GM20000 (cell line): ENCODE measurements at places on chromosomes 3 and 15.

- no peak for DNase-seq
Observed at GRCh38 chr15:74873756-74874424, 725 bp upstream of the SCAMP2 start.

- no peak for DNase-seq
Observed at GRCh38 chr3:52730681-52731080, 24.8 kb downstream of the SPCS1 start.

DNA sequence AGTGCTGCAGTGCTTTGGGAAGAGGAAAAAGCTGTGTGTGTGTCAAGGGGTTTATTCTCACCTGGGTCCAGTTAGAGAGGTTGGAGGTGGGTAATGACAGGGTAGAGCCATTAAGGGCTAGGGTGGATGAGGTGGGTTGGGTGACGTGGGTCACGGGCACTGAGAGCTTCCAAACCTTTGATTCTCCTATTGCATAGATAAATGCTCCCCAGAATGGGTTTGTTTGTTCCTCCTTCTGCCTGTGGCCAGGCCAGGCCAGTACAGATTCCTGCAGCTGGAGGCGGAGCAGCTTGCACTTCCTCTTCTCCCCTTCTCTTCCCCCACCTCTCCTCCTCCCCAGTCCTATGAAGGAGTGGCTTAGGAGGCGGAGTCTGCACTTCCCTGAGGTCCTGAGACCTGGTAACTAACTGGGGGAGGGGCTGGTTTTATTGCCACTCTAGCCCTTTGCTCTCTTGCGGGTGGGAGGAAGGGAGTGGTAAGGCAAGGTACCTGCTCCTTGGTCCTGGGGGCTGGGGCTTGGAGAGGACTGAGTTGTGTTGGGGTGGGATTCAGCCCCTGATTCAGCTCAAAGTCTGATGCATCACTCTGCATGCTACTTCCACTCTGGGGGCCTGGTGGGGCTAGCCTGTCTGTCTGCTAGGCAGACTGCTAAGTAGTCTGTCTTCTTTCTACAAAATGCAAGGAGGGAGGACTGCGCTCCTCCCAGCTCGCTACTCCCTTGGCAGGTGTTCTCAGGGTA, 3.5 kb downstream of the SPINT1 start:
- DNase-seq: peak; percentile 81

DNA sequence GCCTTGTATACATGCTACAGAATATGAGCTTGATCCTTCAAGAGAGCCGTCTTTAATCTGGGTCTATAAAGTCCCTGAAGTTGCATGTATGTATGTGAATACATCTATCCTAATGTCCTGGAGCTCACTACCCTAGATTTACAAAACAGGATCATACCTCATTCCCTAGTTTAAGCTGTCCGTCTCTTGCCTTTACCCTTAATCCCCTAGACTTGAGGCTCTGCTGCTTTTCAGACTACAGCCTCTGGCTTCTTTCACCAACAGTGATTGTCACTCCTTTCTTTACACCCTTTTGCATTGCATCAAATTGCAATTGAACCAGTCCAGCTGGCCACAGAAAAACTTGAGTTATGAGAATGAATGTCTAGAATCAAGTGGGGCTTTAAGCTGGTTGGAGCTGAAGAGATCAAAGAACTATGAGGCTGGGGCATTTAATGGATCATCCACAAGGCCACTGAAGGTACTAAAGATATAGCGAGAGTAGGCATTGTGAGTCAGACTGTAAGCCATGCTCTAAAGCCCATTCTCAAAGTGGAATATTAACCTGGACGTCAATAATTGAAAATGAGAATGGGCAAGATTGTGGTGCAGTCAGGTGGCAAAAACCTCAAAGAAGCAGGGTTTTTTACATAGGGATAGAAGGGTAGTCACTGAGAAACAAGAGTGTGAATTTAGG, 12.3 kb upstream of the PLD1 start:
- DNase-seq: no peak

- no peak for DNase-seq
Observed at GRCh38 chr3:20739814-20740213, 553.8 kb upstream of the SGO1 start.

DNA sequence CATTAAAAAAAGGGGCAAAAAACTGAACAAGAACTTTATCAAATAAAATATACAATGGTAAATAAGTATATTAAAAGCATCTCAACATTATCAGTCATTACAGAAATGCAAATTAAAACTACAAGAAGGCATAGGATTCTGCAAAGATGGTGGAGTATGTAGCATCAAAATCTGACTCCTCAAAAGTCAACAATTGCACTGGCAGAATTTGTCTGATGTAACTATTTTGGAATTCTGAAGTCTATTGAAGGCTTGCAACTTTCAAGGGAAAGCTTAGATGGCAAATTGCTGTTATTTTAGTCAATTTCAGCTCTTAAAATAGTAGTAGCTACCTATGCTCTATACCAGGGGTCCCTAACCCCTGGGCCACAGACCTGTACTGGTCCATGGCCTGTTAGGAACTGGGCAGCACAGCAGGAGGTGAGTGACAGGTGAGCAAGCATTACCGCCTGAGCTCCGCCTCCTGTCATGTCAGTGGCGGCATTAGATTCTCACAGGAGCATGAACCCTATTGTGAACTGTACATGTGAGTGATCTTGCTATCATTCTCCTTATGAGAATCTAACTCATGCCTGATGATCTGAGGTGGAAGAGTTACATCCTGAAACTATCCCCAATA, 107.6 kb downstream of the TGFBR2 start:
- no peak for DNase-seq

DNA sequence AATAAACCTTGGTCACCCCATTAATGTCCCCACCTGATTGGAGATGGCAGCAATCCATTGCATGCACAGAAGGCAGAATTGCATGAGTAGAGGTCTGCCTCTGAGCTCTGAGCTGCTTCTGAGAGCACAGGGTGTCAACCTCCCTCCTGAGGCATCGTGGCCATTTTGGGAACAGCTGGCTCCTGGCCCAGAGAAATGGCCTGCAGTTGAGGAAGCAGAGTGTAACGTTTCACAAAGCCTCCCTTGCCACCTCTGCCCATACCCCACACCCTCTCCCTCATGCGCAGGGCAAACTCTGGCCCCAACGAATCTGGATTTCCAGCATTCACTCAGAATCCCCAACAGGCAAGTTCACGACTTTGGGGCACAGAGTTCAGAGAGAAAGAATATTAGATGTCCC, 198.9 kb downstream of the ADAMTS9 start:
- no peak for DNase-seq

GRCh38 chr3:195105389-195105788, 165.6 kb downstream of the XXYLT1 start:
- no peak for DNase-seq

GRCh38 chr15:63236272-63236671, 41.1 kb upstream of the APH1B start:
- no peak for DNase-seq

- DNase-seq: no peak
Observed at GRCh38 chr3:65483480-65483879, 555.2 kb downstream of the MAGI1 start.

DNA sequence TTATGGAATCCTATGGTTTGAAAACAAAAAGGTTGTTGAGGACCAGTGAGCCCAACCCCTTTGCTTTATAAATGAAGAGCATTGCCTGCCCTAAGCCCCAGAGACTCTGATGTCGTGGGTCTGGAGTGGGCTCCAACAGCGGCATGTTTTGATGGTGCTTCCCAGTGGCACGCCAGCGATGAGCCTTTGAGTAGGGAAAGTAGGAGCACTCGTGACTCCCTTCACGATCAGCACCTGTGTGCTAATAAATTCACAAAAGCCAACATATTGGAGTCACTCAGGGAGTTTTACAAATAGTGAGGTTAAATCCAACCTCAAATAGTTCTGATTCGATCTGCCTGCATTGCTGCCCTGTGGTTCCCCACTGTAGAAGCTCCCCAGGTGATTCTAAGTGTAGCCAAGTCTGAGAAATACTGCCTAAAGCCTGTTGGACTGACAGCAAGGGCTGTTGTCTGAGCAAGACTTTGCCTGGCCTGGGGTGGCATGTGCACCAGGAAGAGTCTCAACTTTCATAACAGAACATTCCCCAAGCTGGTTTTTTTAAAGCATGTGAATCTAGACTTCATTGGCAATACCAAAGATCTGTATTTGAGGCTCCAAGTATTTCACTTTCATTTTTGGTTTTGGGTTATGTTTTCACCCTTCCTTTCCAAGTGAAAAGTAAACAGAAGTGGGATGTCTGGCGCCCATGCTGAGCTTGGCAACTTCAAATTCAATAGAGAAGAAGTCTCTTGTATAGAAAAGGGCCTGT, 9.9 kb downstream of the CCR5 start:
- DNase-seq: no peak

GRCh38 chr3:52087731-52088130, 31.4 kb upstream of the DUSP7 start:
- DNase-seq: no peak

- DNase-seq: no peak
Observed at GRCh38 chr15:73907035-73907408, 19.2 kb upstream of the LOXL1 start.

DNA sequence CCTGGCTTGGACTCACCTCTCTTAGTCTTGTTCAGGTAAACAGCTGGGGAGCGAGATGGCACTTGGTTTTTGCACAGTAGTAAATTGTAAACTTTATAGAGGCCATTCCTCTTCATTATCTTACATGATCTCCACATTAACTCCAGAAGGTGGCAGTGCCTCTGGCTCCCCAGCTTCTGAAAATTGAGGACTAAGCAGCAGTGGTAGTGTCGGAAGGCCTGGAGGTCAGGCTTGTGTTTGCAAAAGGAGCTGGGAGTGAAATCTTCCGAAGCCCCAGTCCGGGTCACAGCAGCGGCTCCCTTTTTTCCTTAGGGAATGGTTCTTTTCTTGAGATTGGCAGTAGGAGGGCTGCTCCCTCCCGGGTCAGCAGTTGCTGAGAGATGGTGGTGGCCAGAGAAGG, 85.7 kb downstream of the FNDC3B start:
- no peak for DNase-seq

- DNase-seq: no peak
Observed at GRCh38 chr3:182937293-182938051, 42.9 kb downstream of the DCUN1D1 start.

DNA sequence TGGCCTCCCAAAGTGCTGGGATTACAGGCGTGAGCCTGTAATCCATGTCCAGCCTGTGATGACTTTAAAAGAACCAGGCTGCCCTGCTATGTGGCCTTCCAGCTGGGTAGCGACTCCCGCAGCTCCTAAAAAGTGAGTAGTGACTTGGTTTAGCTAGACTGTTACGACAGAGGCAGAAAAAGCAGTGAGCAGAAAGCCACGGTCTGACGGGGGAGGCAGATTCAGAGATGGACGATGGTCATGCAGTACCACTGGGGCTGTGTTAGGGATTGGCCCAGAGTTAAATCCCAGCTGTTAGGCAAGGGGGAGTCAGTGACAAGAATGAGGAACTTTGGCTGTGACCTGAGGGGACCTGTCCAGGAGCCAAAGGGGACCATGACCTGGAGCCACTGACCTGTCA, 3.1 kb upstream of the RPL29 start:
- no peak for DNase-seq

GRCh38 chr3:36580716-36581115, 183.6 kb downstream of the DCLK3 start:
- no peak for DNase-seq

DNA sequence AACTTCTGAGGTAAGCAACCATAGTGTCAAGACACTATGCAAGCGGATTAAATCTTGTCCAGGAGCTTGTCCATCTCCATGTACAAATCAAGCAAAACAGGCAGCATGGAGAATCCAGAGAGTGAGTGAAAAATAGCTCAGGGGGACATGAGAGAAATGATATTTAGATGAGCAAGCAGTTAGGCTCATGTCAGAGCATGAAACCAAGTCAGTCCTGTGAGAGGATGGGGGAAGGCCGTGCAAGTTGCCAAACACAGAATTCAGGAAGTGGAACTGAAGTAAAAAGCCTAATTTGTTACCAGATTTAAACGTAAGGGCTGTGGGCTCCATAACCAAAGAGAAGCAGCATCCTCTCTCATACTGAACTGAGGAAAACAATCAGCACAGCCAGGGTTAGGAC, 995.9 kb downstream of the MCTP2 start:
- no peak for DNase-seq

GRCh38 chr3:191376516-191377141, 46.3 kb upstream of the UTS2B start:
- no peak for DNase-seq

DNA sequence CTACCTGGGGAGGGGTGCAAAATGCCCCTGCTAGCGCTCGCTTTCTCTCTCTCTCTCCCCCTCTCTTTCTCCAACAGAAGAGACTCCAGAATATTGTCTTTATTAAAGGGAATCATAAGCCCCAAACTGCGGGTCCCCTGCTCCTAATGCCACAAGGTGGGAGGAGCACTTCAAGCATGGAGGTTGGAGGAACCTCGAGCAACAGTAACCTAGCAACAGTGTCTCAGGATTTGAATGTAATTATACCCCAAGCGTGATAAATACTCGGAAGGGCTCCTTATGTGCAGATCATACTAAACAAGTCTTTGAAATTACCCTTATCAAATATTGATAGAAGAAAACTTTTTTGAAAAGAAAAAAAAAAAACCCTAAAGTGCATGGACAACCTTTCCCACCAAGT, 582.2 kb upstream of the PPP2R3A start:
- no peak for DNase-seq

DNA sequence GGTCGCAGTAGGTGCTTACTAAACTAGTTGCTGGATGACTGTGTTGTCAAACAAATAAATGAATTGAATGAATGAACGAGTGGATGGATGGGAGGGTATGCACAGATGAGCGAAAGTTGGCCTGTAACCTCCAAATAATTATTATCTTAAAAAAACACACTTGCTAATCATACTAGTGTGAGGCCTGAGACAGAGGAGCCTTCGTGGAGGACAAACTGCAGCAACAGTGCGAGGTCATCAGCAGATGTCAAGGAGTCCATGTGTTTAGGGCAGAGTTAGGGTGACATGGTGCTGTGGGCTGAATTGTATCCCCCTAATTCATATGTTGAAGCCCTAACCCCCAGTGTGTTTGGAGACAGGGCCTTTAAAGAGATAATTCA, 24.4 kb downstream of the CORO2B start:
- DNase-seq: no peak

DNA sequence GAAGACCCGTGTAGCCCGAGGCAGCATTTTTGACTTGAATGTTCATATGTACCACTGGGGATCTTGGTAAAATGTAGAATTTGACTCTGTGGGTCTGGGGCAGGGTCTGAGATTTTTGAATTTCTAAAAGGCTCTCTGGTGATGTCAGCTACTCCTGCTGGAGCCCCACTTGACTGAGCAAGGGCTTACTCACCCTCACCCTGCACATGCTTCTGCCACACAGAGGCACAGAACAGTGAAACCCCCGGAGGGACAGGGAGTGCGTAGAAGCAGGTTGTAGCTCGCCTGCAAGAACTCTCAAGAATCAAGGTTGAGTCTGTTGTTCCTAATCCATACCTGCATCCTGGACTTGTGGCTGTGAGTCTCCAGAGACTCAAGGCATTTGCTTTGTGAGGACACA, 41.1 kb downstream of the SLCO3A1 start:
- no peak for DNase-seq

- DNase-seq: no peak
Observed at GRCh38 chr3:48034000-48034516, 17.8 kb upstream of the MAP4 start.

- DNase-seq: no peak
Observed at GRCh38 chr3:29312960-29313452, 32.1 kb downstream of the RBMS3 start.

GRCh38 chr3:187665764-187666402, 4.3 kb downstream of the SST start:
- no peak for DNase-seq

- DNase-seq: no peak
Observed at GRCh38 chr3:153093629-153094028, 68.4 kb upstream of the RAP2B start.
